ENCODE measurements at places on chromosomes 5 and 9.
A peak's percentile ranks its signal among the peaks of the same experiment; 100 is the strongest.

- no peak for DNase-seq
Observed at GRCh38 chr5:3384531-3384930, 211.1 kb upstream of the IRX1 start.

GRCh38 chr5:153404747-153405146, 85.7 kb upstream of the GRIA1 start:
- no peak for DNase-seq

GRCh38 chr5:31427013-31427723, 104.7 kb downstream of the DROSHA start:
- DNase-seq = no peak

DNA sequence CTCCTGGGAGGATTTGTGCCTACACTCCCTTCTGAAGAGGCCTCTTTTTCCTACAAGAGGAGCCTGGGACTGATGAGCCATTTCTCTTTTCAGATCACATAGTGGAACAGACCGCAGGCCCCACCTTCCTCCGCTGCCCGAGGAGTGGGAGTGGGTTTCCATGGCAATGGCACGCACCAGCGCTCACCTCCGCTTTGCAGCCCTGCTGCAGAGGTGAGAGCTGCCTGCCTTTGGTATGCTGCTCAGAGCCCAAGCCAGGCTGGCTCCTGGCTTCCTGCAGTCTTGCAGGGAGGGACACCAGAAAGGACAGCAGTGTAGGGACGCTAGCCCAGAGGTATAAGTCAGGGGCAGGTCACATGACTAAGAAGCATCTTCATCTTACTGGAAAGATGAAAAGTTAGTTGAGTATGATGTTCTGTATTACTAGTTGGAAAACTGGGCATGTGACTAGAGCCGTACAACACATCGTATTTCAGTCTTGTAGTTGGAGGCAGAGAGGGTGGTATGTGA, 12.4 kb downstream of the PTTG1 start:
- DNase-seq = peak; percentile 4

DNA sequence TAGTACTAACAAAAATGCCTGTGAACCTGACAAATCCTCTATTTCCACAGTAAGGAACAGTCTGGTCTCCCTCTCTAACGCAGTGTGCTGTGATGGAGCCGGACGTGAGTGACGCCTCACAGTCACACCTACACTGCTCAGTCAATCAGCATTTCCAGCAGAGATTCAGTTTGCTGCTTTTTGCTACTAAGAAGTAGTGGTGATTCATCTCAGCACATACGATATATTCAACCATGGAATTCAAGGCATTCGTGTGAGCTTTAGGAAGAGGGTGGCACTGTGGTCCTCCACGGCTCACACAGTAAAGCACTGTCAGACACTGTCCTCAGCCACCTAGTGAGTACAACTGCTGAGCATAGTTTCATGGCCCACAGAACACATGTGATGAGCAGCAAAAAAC, 70.9 kb downstream of the SETX start:
- DNase-seq = no peak

GRCh38 chr5:130978475-130978874, 186.6 kb downstream of the HINT1 start:
- no peak for DNase-seq

DNA sequence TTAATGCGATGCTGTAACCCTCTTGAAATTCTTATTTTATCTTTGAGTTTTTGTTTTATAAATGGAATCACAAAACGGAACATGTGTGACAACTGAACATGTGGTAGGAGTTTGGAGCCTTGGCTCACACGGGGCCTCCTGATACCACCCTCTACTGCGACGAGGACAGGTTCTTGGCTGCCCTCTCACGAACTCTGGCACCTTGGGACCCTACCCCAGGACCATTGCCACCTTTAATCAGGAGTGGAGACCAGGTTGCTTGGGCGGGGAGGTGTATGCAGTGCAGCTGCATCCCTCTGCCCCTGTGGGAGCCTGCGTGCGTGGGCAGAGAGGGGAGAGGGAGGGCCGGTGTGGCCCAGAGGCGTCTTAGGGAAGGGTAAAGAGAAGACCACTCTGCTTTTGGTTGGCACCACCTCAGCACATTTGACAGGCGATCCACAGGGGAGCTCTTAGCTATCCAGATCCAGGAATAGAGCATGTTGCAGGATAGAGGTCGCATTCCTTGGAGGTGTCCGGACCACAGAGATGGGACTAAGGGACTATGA, 753.9 kb upstream of the PTPRD start:
- DNase-seq = no peak

DNA sequence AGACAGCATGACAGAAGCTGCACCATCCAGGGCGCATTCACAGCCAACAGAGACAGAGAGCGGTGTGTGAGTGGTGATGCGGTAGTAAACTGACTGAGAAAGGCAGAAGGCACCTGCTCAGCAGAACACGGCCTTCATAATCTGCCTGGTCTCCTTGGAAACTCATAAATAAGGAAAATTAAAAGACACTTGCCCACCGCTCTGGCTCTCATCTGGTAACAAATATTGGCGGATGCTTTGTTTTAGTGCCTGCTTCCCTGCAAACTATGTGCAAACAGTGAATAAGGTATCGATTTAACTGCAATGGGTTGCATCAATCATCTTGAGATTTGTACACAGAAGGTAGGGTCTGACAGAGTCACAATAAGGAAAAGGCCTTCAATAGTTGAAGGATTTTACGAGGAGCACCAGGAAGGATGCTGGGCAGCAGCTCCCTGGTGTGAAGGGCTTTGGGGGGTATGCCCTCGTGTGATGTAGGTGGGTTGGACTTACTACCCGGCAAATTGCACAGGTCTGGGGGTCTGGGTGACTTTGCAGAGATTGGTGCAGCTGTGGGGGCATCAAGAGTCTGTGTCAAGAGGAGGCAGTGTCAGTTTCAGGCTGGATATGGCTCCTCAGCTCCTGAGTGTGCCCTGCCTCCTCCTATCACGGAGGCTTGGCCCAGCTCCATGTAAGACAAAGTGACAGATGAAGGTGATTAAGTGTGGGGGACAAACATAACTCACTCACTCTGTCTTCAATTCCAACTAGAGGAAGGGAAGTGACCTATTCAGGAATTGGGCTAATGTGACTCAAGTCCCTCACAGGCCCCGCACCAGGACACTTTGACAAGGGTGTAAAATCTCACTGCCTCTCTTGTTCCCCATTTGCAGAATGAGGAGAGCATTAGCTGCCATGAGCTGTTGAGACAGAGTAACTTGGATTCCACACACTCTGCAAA, 166.7 kb downstream of the ICE1 start:
- DNase-seq = no peak

DNA sequence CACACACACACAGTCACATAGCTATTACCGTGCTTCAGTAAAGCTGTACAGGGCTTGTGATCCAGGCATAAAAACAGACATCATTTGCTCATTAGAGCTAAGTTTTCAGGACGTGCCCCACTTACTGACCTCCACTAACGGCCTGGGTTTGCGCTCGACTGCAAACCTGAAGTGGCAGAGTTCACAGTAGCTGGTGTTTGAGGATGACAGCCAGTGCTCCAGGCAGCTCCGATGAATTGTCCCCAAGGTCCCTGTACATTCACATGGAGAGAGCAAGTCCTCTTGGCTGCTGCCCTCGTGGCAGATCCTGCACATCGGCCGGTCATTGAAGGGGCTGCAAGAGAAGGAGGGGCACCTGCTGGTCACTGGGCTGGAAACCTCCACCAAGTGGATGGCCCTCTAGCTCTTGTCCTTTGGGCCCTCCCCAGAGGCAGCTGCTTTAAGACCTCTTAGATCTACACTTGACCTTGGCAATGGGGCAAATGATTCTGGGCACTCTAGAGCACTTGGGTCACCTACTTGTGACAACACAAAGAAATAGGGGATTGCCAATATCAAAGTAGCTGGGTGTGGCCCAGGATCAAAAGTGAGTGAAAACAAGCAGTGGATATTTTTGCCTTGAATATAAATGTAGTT, 115.4 kb downstream of the MARCHF3 start:
- no peak for DNase-seq

GRCh38 chr9:93959739-93960154, 4.6 kb upstream of the BARX1 start:
- DNase-seq = no peak
